Stimulated activated CD4-positive, alpha-beta T cell treated with anti-CD3 and anti-CD28 coated beads, Interleukin-12 subunit alpha, Interleukin-12 subunit beta, amount 100 ng/mL, for 48 hours (primary cell): ENCODE measurements at places on chromosomes 13 and 19.

- no peak for DNase-seq
Measured at GRCh38 chr19:7874076-7874896, at the start of gene PRR36. PRR36 (minus strand) TSS chr19:7874390; CDS start chr19:7873689, 701 bp downstream.

GRCh38 chr13:31827707-31828106 lies 88.4 kb downstream of the RXFP2 start:
- DNase-seq, result no peak

- DNase-seq, result no peak
Measured at GRCh38 chr13:33751151-33751550, 66.8 kb upstream of the RFC3 start.

GRCh38 chr13:24254146-24254841 lies 55.1 kb upstream of the C1QTNF9 start:
- DNase-seq, result no peak

- DNase-seq, result no peak
Measured at GRCh38 chr13:112835796-112836195, 133.2 kb upstream of the MCF2L start.
